NCI-H187 treated with DMSO at 0.1 percent for 48 hours (cell line): ENCODE measurements at places on chromosomes 12 and 14.

- no peak for DNase-seq
Observed at GRCh38 chr12:6672143-6672542, 9.2 kb upstream of the ING4 start.

GRCh38 chr12:120141336-120141735 is 24.8 kb upstream of the RAB35 start:
- no peak for DNase-seq

GRCh38 chr12:110922652-110923051 is 2.3 kb upstream of the MYL2 start:
- DNase-seq, result no peak

DNA sequence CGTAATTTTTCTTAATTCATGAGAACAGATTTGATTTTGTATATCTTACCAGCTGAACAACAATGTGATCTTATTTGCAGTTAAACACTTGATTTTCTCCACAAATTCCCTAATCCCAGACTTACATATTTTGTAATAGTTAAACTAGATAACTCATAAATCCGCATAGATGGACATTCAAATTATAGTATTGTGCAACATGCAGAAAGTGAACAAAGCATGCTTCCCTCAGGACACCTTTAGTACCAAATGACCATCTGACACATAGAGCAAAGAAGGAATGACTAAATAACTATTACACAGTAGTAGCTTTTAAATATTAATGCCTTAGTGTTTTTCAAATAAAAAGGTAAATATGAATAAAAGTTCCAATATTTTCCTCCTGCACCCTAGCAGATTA is 88.9 kb downstream of the PAWR start:
- DNase-seq, result no peak
